ENCODE measurements at places on chromosomes 5 and 9.

DNA sequence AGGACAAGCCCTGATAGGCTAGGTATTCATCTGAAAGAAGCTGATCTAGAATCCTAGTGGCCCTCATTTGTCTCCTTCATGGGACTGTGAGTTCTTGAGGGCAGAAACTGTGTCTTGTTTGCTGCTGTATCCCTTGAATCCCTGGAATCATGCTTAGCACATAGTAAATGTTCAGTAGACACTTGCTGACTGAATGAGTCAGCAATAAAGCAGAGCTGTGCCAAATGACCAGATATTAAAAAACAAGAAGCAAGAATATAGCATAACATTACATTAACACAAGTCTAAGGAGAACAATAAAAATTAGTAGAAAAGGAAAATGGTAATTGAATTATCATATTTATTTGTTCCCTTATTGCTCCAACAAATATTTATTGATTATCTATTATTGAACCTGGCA is 420.5 kb downstream of the ZSWIM6 start:
- DNase-seq, result no peak

DNA sequence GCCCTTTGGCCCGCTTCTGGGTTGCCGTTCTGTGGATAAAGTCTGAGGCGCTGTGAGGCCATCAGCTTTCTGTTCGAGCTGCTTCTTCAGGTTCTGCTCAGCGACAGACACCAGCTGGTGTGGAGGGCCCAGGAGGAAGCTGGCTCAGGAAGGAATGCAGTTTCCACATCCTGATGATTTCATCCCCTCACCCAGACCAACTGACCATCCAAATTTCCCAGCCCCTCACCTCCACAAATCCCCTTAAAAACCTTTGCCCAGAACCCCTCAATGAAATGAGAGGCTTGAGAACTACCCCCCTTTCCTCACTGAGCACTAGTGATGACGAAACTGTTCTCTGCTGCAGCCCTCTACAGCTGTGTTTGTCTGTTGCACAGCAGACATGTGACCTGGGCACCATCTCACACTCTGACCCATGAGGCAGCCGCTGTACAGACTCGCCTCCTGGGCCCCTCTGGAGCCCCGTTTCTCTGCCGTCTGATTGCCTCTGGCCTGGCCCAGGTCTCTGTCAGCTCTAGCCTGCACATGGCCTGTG is 45.4 kb downstream of the SPATA31C2 start:
- no peak for DNase-seq

- no peak for DNase-seq
These were observed 4.7 kb downstream of the KLHL3 start for GRCh38 chr5:137731176-137731575.

- no peak for DNase-seq
These were observed 87.5 kb downstream of the SIL1 start for GRCh38 chr5:139110526-139111168.

DNA sequence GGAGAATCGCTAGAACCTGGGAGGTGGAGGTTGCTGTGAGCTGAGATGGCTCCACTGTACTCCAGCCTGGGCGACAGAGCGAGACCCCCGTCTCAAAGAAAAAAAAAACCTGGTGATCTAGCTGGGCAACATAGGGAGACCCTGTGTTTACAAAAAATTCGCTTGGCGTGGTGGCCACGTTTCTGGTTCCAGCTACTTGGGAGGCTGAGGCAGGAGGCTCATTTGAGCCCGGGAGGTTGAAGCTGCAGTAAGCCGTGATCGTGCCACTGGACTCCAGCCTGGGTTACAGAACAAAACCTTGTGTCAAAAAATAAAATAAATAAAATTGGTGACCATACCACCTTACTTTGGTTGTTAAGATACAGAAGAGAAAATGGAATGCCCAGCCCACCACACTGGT is 1.8 kb upstream of the HNRNPAB start:
- DNase-seq, result no peak

GRCh38 chr9:129776566-129776937 is 23.7 kb upstream of the PTGES start:
- no peak for DNase-seq

DNA sequence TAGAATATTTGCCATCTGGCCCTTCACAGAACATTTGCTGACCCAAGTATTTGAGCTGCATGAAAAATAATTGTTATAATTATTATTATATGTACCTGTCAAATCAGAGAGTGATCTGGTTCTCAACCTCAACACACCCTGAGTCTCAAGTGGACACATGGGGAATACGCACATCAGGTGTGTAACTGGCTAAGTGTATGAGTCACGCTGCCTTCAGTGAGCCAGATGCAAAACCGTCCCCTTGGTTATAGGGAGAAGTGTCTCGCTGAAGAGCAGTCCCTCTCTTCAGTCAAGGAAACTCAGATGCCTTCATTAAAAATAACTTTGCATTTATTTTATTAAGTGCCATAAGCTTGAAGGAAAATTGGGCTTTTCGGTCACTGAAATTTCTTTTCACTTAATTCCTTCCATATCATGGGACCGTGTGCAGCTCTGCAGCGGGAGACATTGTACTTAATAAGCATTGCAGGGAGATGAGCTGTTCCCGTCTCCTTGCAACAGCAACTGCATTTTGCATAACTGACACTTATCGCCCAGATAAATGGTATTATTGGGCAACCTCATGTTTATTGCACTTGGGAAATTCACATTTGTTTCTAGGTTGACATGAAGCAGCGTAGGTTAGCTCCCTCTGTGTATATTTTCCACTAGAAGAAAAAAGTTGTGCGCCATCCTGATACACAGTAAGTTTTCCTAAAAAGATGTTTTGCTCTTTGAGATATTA is 512.3 kb upstream of the DAP start:
- no peak for DNase-seq

GRCh38 chr5:134569758-134570364 is 44.4 kb downstream of the JADE2 start:
- no peak for DNase-seq

- DNase-seq, result no peak
These were observed 1.1 kb upstream of the DNAJC21 start for GRCh38 chr5:34928267-34928666.

GRCh38 chr9:121537283-121537682 is 37.6 kb upstream of the GGTA1 start:
- no peak for DNase-seq

- no peak for DNase-seq
These were observed 85.3 kb downstream of the TTC39B start for GRCh38 chr9:15221746-15222145.

DNA sequence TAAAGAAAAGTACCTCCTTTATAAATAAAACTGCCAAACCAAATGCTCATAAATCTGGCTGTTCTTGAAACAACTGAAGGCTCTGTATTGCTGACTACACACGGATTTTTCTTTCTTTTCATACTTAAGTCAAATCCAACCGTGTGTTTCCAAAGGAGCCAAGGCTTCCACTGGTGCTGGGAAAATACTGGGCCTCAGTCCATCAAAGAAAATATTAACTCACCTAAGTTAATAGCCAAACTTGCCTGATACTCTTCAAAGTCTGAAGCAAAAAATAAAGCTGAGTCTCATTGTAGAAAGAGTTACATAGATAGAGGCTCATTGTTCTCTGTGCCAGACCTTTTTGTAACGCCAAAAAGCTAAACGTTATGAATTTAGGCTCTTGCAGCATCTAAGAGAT is 350.4 kb upstream of the CDH9 start:
- DNase-seq, result no peak

DNA sequence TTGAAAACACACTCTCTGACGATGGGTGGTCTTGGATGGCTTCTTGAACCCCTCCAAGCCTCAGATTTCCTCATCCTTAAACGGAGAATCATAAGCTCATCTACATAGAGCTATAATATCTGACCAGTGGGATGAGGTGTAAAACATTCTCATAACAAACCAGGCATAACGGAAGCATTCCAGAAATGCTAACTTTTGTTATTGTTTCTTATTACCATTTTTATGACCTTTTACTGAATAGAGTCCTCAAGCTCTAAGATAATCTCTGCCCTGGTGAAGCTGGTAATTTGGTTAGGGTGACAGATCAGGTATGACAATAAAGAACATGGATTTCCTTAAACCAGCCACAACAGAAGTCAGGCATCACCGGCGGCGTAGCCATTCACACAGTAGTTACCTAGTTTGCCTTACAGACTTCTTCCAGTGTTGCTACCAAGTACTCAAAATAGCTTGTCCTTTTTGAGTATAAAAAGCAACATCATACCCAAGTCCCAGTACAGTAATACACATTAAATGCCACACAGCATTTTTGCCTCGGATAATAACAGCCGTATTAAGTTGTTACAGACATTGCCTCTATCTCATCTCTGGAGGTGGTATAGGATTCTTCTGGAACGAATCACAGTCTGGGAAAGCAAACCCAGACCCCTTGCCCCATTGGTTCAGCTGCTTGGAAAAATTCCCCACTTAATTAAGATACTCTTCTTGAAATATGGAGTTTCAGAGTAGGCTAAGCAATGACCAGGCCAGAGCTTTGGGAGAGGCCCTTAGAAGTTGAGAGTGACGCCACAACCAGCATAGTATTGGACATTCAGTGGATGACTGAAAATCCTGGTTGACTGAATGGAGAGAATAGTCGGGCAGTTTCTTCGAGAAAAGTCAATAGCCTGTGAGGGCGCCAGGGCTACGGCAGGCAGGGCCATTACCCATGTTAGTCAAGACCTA is 252.5 kb downstream of the SLIT3 start:
- no peak for DNase-seq

GRCh38 chr5:160116991-160117390 is 2.3 kb downstream of the PWWP2A start:
- no peak for DNase-seq

GRCh38 chr5:74140409-74140808 is 500.1 kb downstream of the ENC1 start:
- no peak for DNase-seq

- DNase-seq, result no peak
These were observed 2.3 kb upstream of the IL17B start for GRCh38 chr5:149381261-149381985.

- DNase-seq, result no peak
These were observed 117.6 kb downstream of the PIP5K1B start for GRCh38 chr9:68822596-68823165.

- DNase-seq, result no peak
These were observed 46.4 kb upstream of the SH3GL2 start for GRCh38 chr9:17532461-17532860.

- DNase-seq, result no peak
These were observed 222.6 kb downstream of the ROR2 start for GRCh38 chr9:91727316-91727861.

DNA sequence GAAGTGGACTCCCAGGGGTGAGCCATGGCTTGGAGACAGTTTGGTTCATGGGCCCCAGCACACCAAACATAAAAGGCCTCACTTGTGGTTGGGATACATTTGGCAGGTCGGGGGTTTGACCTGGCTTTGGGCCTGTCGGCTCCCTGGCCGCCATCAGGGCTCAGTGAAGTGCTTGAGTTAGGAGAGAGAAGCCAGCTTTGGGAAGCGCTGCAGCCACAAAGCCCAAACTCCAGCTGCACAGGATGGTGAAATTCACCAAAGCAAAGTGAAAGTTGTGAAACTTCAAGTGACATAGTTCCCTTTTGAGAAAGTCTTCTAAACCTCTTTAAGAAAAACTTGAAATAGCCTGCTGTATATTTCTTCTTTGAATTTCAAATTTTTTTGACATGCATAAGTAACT is 27.5 kb downstream of the SLC46A2 start:
- DNase-seq, result no peak

DNA sequence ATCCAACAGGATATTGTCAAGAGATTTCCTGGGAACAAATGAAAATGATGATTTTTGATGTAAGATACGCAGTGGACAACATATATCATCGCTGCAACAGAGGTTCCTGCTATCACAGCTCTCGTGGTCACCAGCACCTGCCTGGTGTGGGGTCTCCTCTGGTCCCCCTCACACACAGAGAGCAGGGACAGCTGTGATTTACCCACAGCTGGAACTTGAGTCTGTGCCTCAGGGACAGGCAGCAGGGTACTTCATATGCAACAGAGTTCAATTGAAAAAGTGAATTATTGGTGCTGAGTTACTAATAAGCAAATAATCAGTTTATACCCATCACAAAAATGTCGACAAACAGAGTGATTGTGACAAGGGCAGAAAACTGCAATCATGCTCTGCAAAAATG is 93.4 kb downstream of the LMX1B start:
- DNase-seq, result no peak

DNA sequence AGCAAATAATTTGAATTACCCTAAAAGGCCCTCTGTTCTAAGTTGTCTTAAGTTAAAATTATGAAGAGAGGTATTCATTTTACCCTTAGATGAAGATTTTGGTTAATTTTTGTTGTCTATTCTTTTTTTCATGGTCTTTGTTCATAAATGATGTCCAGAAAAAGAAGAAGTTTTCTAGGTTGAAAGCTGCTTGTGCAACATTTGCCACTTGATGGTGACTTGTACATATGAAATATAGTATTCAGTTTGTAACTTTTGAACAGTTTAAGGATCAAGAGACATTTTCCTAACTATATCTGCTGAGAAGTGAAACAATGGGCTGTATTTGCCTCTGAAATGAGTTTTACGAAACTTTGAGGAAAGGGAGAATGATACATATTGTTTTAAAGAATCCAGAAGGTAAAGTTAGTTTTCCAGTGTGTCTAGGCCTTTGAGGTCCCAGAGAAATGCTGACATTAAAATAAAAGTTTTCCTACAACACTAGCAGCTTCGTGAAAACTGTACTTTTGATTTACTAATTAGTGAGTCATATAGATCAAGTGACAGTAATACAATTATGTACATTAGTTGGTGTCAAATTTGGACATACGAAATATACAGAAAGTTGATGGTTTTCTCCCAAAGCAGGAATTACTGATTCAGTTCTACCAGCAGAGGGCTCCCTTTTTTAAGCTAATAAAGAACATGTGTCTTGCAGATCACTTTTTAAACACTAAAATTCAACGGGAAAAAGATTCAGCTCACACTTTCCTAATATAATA is 70.5 kb downstream of the PIK3R1 start:
- no peak for DNase-seq

- no peak for DNase-seq
These were observed 12.9 kb upstream of the ACTBL2 start for GRCh38 chr5:57495285-57496086.

DNA sequence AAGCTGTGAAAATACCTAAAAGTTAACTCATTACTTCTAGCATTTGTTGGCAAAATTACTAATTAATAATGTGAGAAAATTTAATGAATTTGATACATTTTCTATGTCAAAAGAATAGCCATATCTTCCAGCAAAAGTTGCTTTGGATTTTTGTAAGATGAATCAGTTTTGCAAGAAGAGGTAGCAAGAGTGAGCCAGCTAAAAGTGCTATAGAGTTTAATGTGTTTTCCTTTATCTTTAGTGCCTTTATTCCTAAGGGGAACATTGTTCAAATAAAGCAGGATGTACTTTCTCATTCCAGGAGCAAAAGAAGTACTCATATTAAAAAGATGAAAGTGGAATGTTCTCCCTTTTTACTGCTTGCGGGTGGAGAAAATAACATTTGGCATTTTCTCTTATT is 622.2 kb downstream of the ANXA1 start:
- no peak for DNase-seq

- no peak for DNase-seq
These were observed 339.9 kb downstream of the PRELID2 start for GRCh38 chr5:145495196-145495595.

- DNase-seq, result no peak
These were observed 177.2 kb upstream of the PITX1 start for GRCh38 chr5:135211083-135211790.
